ENCODE measurements at places on chromosomes 12 and 14. TPM values are rescaled to one million over a fixed set of nuclear protein-coding genes. Genes with fewer than 3 reads are reported as not detected.

The DYRK2 gene
- total RNA-seq, result 66.0 TPM

The PLEKHG7 gene
- total RNA-seq, result 0.59 TPM

The ZNF385A gene
- total RNA-seq, result 3.8 TPM

- DNase-seq, result no peak
Observed at GRCh38 chr14:52898496-52898895, 52.4 kb downstream of the FERMT2 start.

GRCh38 chr14:23117371-23118020 is 1.6 kb downstream of the CEBPE start:
- no peak for DNase-seq

- no peak for DNase-seq
Observed at GRCh38 chr12:112149596-112149995, 24.2 kb downstream of the TRAFD1 start.

Measured in colonic mucosa (tissue), 4 donors.